ENCODE measurements at places on chromosomes 13 and 19.

DNA sequence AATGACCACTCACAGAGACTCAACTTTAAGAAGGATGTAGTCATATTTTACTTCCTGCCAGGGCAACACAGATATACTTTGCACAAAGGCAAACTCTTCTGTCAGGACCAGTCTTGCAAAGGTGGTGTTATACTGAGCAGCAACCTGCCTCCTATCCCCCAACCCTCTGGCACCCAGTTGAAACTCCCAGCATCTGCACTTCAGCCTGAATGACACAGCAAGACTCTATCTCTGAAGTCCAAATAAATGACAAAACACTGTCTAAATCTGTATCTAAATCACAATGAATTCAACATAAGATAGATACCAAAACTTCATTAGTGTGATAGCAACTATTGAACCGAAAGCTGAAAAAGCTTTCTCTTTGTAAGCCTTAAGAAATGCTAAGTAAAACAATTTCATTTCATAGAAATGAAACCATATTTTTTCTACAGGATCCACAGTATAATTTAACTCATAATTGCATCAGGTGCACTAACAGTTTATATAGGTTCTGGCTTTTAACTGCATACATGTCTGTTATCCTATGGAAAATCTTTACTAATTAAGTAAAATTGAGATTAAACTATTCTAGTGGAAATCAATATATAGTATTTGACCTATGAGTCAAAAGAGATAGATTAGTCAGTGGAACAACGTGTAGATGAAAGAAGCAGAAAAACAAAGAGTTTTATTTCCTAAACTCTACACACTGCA is 163.7 kb downstream of the TBC1D4 start:
- DNase-seq: no peak

DNA sequence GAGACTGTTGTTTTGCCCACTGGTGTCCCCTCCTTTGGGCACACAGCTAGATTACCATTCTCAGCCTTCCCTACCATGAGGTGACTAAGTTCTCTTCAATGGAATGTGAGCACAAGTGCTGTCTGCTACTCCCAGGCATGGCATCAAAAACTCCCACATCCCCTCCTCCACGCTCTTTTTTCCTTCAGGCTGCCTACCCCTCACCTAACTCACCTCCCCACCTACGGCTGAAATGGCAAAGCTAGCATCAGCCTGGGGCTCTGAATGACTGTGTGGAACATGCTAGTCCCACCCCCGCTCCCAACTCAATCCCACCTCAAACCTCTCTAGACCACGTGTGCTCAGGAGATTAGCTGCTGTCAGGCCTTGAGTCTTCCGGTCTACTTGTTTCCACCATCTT is 512.2 kb downstream of the DIAPH3 start:
- no peak for DNase-seq

DNA sequence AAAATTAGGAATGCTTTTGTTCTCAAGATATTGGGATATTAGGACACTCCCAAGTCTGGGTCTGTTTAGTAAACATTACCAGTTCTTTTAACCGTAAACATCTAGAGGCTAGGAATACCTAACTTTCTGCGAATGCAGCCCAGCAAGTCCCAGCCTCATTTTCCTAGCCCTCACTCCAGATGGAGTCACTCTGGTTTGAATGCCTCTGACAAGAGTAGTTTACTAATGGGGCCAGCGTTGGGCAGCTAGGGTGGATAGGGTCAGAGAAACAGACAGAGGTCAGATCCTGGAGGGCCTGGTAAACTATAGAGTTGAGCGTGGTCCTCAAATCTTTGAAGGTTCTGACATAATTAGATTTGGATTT is 53.6 kb downstream of the WDFY2 start:
- DNase-seq: no peak

GRCh38 chr19:43895727-43896308 is 39.3 kb downstream of the ZNF45 start:
- DNase-seq: no peak

- DNase-seq: no peak
Measured at GRCh38 chr19:44741841-44742329, 6.6 kb upstream of the BCL3 start.

GRCh38 chr19:8811315-8812172 is 20.6 kb downstream of the ZNF558 start:
- DNase-seq: no peak

DNA sequence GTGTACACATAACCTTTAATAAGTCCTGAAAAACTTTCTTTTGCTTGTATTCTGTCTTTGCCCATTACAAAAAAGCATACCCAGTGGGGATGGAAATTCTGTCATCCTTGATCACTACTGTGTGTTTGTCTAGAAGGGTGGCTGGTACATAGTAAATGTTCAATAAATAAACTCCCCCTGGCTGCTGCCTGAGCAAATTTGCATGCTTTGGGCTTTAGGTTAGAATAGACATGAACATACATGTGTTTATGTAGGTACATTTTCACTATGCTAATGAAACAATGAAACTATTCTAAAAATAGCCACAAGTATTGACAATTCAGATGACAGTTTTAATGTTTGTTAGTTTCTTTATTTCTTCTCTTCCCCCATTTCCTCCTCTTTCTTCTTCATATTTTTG is 36.1 kb downstream of the TNFSF13B start:
- no peak for DNase-seq

DNA sequence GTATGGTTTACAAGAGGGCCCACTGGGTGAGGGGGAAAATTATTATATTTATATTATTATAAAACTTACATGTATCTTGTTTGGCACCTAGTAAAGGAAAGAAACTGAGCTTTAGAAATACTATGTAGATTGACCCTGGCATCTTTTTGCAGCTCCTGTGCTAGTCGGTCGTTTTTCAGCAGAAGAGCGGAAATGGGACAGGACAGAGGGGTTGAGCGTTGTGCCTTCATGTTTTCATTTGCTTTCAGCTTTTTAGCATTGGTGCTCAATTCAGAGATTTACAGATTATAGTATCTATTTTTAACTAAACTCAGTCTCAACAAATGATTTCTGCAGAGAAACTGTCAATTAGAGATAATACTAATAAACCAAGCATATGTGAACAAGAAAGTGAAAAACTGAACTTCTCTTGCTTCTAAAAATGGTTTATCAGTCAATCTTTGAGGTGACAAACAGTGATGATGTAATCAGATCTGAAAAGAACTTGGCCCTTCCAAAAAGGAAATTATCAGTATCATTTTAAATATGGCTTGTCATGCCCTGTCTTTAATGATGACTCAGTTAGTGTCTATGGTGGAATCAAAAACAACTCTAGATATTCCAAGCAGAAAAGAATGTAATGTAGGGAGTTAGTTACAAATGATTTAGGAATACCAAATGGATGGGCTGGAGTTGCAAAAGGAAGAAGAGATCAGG is 56.9 kb upstream of the KCTD4 start:
- no peak for DNase-seq

DNA sequence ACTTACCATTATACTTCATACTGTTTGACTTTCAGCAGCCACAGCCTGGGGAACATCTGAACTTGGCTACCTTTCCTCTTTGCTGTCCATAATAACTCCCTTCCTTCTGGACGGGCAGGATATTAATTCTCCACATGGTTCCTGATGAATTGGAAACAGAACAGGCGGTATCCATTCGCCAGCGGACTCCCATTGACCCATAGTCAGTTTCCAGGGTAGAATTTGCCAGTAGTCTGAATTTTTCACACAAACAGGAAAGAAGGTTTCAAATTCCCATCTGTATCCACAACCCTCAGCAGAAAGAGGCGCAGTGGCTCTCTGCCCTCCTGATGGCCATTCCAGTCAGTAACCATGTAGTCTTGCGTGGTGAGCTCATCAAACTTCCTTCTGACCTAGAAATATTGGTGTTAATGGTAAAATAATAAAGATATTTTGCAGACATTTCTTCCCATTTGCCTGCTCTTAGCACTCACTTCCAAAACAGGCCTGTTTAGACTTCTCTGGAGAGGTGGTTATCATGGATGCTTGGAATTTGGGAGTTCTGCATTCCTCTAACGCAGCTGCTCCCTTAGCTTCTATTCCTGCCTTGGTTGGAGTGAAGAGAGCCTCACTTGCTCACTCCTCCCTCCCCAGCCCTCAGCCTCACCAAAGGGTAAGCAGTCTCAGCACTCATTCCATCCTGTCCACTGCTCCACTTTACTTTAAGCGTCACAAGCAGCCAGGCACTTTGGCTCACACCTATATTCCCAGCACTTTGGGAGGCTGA is 75.0 kb upstream of the OXGR1 start:
- no peak for DNase-seq

GRCh38 chr19:41505105-41505504 is 62.1 kb downstream of the ERICH4 start:
- DNase-seq: no peak

GRCh38 chr13:40876020-40876738 is 86.8 kb downstream of the SLC25A15 start:
- no peak for DNase-seq

- no peak for DNase-seq
Measured at GRCh38 chr19:33048806-33049676, 15.6 kb downstream of the RHPN2 start.

GRCh38 chr19:8515317-8515716 is 1.4 kb upstream of the ZNF414 start:
- peak; percentile 31 for DNase-seq

- DNase-seq: no peak
Measured at GRCh38 chr13:43230989-43231388, 207.6 kb downstream of the DNAJC15 start.

- no peak for DNase-seq
Measured at GRCh38 chr13:63455938-63456337, 2040.3 kb upstream of the PCDH20 start.

- no peak for DNase-seq
Measured at GRCh38 chr13:26680123-26680450, 80.5 kb downstream of the GPR12 start.

DNA sequence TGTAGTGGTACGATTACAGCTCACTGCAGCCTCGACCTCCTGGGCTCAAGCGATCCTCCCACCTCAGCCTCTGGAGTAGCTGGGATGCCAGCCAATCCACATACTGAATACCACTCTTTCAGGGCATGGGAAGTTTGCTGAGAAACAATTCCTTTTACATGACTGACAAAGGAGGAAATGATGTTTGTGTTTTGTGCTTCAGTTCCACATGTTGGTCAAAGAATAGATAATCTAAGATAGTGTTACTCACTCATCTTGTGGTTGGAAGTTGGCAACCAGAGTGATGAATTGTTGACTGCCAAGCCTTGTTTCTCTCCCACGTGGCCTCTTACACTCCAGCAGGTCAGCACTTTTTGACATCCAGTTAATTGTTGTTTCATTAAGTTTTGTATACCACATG is 7.6 kb downstream of the MBD3L2B start:
- DNase-seq: no peak

DNA sequence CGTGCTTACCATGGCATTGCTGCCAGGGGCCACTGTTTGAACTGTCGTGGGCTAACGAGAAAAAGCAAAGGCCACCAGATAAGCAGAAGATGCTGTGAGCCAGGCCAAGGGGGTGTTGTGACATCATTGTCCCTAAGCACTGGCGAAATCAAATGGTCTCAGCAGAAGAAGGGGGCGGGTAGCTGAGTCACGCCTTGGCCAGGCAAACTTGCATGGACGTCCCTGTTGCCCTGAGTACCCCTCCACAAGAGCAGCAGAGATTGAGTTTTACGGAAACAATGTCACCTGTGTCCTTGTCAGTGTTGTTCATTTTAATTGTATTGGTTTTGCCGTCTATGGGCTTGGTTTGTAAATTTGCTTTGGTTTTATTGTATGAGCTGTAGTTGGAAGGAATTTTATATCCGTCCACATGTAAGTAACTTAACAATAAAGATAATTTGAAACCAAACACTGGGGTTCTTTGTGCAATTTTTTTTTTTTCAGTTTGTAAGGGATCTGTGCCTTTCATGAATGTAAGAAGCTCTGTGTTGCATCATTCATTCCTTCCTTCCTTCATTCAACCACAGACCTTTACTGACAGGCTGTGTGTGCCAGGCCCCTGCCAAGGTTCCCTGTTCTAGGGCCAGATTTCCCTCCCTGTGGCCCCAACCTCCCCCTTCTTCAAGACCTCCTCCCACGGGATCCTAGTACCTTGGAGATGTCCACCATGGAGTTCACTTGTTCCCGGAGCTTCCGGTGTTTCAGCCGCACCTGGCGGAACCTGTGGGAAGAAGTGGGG is 12.3 kb downstream of the KCNN4 start:
- DNase-seq: no peak

GRCh38 chr13:79485014-79485811 is 4.3 kb downstream of the NDFIP2 start:
- DNase-seq: no peak

GRCh38 chr19:5778402-5778801 is 6.1 kb downstream of the PRR22 start:
- DNase-seq: no peak

DNA sequence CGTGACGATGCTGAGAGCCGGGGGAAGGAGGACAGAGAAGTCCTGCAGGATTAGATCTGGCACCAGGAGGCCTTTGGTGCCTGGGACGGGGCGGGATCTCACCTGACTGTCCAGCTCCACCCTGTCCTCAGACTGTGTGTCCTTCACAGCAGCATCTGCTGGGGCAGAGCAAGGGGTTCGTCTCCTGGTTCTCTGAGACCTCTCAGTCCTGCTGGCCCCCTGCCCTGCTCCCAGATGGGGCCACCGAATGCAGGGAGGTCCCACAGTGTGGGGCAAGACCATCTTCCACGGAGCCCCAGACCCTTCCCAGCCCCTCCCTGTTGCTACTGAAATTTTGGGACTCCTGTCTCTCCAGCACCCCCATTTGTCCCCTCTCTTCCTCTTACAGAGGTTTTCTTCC is 4.5 kb downstream of the LILRB3 start:
- no peak for DNase-seq

- DNase-seq: no peak
Measured at GRCh38 chr19:31518216-31519020, 169.2 kb upstream of the TSHZ3 start.

GRCh38 chr19:14672188-14672872 is 2.3 kb downstream of the ADGRE3 start:
- no peak for DNase-seq

DNA sequence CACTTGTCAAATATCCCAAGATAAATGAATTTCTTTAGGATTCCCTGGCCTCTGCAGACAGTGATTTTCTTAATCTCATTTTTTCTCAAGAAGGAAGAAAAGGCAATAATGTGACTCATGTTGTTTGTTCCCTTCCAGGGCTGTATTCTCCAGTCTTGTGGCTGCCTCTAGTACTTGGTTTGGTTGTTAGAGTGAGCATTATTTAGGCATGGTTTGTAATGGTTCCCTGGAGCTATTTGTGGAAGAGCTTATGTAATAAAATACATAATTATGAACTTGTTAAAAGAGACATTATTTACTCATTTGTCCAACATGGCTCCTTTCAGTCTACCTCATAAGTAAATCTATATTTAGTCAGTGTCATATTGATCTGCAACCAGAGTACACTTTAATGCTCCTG is 270.4 kb downstream of the DCT start:
- no peak for DNase-seq

All from stimulated activated CD8-positive, alpha-beta memory T cell treated with anti-CD3 and anti-CD28 coated beads, Interleukin-7, amount 100 ng/mL, for 1 hour (primary cell).